Activated effector memory CD4-positive, alpha-beta T cell treated with Interleukin-2 at 50 U/mL for 16 hours (primary cell): ENCODE measurements at places on chromosomes 4 and X.

- no peak for DNase-seq
Observed at GRCh38 chr4:177369372-177369771, 59.7 kb downstream of the NEIL3 start.

DNA sequence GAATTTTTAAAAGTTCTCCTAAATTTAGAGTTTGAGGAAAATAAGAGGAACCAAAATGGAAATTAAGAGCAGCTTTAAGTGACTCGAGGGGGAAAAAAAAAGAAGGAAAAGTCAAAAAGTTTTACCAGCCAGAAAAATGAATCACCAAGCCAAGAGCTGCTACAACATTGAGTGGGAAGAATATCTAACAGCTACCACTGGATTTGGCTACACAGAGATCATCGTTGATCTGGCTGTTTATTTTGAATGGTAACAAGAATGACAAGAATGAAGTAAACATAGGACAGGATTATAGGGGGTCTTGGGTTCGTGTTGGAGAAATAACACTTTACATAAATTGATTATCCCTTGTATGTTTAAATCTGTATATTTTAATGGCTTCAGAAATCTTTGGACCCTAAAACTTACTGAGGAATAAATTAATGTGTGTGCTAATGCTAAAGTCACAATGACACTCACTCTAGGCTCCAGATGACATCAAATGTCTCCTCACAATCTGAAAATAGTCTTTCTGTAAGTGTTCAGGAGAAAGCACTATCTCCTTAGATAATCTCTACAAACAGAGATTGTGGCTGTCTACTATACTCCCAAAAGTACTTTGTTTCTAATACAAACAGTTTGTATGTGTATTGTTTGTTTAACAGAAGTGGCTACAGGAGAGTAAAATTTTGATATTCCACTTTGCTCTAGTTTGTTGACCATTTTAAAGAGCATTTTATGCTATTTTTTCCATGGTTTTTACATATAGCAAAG is 3.1 kb upstream of the CSN3 start:
- no peak for DNase-seq

DNA sequence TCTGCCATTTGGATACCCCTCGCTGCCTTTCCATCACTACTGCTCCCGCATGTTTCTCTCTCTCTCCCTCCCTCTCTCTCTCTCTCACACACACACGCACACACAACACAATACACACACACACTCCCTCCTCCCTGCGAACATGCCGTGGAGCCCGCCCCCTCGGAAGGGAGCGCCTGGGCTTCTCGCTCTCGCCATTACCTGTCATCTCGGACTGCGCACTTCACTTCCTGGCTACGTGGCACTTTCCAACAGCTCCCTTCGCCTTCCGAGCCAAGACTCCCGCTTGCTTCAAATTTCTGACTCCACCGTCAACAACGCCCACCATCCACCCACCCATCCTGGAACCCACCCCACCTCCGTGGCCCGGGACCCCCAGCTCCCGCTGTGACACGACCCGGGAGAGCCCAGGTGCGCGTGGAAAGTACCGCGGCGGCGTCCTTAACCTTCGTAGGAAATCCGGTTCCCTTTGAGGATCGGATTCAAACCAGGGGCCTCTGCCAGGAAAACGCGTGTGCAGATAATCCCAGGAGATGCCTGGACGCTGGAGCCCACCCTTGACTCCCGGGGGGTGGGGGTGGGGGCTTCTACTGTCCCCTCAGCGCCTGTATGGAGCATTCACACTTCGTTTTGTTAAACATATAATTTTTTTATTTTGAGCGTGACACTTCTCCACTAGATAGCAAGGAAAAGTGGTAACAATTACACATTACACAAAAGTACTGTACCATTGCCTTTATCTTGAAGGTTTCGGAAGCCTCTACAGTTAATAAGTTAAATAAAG is 12.5 kb downstream of the ARX start:
- no peak for DNase-seq

DNA sequence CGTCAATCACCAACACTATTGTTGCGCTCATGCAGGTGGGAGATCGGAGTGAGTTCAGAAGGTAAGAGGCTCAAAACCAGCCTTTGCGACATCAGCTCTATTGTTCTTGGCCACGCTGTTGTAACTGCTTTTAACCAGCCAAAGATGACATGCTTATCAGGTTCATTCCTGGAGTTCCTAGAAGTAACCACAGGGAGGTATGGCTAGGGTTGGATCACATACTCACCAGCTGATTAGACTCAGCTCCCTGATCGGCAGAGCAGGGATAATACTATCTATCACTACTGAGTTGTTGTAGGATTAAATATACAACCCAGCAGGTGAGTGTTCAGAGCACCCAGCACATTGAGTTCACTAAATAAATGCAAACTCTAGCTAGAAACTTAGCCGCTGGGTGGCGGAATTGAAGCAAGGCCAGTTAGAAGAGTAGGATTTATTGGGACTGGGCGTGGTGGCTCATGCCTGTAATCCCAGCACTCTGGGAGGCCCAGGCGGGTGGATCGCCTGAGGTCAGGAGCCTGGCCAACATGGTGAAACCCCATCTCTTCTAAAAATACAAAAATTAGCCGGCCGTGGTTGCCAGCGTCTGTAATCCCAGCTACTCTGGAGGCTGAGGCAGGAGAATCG is 12.4 kb downstream of the SLC34A2 start:
- no peak for DNase-seq

DNA sequence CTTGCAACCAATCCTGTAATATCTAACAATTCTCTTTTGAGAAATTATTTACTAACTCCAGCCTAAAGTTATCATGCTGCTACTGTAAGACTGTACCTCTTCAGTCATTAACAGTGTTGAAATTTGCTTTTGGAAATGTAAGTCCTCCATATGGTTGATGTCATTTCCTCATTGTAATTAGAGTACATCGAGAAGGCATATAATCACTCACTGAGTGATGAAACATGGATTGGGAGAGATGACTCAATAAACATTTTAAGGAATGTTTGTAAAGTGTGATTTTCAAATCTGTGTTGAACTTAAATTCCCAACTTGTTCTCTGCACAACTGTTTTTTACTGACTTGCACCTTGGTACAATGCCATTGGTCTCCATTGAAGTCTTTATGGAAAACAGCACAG is 61.2 kb downstream of the HMGB2 start:
- DNase-seq, result no peak

DNA sequence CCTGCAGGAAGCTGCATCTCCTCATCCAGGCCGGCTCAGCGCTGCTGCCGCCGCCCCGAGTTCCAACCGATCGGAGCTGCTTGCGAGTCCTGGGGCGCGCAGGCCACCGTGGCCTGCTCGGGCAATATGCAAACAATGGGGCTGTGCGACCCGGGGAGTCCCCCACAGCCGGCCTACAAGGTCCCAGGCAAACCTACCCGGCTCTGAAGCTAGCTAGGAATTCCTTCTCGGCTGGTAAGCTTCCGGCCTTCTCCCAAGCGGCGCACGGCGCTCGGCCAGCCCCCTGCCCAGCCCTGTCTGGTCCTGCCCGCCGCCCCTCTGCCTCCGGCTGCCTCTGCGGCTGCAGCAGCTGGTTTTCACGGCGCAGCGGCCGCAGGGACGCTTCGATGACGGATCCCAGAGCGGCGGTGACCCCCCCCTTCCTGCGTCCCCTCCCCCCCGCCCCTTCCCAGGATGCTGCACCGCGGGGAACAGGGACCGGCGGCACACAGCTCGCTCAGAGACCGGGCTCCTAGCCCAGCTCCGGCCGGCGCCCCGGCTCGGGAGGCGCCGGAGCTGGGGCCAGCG is 59.4 kb downstream of the TSC22D3 start:
- no peak for DNase-seq

GRCh38 chr4:16337936-16338335 is 111.7 kb upstream of the TAPT1 start:
- DNase-seq, result no peak

DNA sequence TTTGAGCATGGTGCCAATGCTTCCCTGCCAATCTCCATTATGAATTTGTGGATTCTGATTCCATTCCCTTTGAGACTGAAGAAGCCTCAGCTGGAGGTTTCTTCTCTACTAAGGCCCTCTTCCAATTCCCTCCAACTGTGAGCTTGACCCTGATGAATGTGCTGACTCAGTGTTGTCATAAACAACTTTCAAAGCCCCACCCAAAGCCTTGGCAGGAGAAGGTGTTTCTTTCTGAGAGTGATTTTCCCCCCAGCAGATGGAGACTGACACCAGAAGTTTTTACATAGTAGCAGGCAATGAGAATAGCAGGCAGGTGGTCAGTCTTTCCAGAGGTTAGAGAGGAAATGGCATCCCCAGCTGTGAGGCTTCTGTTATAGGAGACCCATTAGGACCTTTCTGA is 53.1 kb downstream of the OCRL start:
- no peak for DNase-seq

DNA sequence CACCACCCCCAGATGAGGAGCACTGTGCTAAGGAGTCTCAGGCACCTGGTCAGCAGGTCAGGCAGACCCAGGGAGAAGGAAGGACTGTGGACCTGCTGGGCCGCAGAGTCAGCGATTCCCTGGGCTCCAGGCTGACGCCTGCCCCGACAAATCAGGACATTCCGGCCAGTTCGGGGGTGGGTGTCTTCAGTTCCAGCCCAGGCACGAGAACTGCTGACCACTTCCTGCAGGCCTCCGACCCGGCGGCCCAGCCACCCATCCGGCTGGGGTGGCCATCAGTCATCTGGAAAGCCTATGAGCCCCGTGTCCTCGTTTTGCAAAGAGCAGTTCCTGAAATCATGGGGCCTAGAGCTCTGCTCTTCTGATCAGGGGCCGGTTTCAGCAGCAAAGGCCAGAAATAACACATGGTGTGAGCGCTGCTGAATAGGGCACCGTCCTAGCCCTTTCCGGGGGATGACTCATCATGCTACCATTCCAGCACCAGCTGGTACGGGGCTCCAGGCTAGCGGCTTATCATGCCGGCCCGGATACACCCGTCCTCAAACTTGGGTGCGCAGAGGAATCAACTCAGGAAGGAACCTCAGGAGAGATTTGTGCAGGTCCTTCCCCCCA is 7.8 kb upstream of the SH3TC1 start:
- no peak for DNase-seq

GRCh38 chr4:169295822-169296221 is 25.1 kb upstream of the SH3RF1 start:
- DNase-seq, result no peak

DNA sequence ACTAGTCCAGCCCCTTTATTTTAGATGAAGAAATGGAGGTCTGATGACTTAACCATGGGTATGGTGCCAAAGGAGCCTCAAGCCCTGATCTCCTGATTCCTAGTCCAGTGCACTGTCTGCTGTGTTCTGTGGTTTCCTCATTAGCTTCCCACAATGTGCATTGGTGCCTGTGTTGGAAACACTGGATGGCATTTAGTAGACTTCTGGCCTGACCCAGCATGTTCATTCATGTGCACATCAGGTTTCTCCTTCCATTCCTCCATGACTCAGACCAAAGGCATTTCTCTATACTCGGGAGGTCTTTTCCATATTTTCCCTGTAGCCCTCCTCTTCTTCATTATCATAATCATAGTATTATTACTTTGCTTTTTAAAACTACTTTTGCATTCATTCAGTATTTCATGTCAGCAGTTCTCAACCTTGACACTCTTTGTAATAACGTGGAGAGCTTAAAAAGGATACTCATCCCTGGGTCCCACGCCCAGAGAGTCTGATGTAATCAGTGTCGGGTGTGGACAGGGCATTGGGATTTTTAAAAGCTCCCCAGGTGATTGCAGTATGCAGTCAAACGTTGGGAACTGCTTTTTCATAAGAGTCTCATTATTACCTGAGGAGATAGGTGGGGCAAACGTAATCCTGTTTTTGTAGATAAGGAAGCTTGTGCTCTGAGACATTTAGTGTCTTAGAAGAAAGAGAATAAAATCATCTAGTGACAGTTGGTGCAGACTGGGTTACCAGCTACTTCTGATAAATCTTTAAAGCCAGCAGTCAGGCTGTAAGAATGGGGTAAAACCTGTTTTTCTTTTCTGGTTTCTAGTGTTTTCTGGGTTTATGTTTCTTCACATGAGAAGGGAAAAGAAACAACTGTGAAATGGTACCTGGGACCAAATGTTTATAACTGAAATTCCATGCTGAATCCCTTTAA is 40.9 kb upstream of the XK start:
- DNase-seq, result no peak

DNA sequence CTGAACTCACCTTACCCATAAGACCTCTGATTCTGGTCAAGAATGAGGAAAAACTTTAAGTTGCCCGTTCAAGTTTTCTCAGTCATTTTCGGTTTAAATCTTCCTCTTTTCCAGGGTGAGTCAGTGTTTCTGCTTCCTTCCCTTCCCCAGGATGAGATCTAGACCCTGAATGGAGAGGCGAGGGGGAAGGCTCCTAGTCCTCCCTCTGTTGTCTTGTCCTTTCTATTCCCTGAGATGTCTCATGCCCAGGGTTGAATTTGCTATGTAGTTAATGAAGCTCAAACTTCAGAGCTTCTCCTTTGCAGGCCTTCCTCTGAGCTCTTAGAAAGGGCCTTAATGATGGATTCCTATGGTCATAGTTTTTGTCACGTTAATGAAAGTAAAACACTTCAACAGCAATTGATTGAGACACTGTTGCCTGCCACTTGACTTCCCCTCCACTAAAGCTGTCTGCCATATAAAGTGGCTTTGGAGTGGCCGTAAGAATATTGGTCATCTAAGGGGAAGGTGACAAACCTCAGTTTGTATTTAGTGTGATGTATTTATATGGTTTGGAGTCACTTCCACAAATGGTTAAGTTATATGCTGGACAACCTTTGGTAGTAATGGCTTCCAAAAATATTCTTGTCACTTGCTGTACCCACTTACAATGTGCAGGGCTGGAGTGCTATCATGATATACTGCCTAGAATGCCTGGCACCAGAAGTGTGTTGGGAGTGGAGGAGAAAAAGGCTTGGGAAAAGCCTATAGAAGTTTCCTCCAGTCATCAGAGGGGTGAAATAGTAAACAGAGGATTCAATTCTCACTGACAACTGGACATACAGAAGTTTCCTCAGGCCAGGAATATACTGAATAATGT is 24.3 kb upstream of the GPRIN3 start:
- no peak for DNase-seq

GRCh38 chr4:30256116-30256832 is 463.9 kb upstream of the PCDH7 start:
- DNase-seq, result no peak

DNA sequence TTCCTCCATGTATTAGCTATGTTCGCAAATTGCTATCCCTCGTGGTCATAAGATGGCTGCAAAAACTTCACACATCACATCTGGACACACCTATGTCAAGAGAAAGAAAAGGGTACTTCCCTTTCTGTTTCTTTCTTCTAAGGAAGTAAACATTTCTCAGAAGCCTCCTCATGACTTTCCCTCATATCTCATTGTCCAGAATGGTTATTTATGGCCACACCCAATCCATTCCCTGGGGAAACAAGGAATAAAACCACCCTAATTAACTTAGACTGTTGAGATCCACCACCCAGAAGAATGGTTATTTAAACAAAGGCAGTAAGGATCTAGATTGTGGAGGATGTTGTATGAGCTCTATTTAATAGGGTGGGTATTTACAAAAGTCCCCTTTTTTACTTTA is 160.8 kb upstream of the LNX1 start:
- no peak for DNase-seq

DNA sequence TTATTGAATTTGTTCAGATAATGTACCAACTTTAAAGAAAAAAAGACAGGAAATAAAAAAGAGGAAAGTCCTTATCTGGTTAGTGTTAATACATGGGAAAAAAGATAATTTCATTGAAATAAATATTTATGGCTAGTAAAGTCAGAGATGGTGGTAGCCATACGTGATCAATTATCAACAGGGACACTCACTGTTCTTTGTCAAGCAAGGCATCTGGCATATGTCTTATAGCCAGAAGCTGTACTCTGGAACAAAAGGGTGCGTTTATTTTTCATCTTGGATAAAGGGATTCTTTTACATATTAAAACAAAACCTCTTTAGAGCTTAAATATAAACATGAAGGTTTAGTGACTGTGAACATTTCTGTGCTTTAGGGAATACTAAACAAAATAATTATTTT is 26.7 kb downstream of the HDX start:
- DNase-seq, result no peak

- no peak for DNase-seq
Observed at GRCh38 chr4:116413222-116413621, 672.2 kb downstream of the TRAM1L1 start.
